ENCODE measurements at places on chromosomes 4 and X. TPM values are rescaled to one million over a fixed set of nuclear protein-coding genes. Genes with fewer than 3 reads are reported as not detected.
A peak's percentile ranks its signal among the peaks of the same experiment; 100 is the strongest.

- ATAC-seq = no peak
These were observed 781 bp upstream of the SPON2 start for GRCh38 chr4:1172971-1173757.

DNA sequence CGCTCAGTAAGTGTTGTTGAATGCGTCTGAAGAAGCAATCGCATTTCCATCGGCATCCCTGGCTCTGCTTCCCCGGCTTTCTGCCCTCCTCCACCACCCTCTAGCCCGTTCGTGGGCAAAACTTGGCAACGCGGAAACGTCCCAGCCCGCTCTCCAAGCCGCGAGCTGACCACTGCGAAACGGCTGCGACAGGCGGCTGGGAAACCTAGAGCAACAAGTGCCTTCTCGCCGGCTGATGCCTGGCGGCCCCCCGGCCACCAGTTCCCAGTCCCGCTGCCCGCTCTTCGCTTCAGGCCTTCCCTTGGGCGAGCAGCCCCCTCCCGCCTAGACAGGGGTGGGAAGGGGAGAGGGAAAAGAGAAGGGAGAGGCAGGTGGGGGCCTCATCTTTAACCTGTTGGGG, 837 bp downstream of the CITED1 start:
- no peak for ATAC-seq

DNA sequence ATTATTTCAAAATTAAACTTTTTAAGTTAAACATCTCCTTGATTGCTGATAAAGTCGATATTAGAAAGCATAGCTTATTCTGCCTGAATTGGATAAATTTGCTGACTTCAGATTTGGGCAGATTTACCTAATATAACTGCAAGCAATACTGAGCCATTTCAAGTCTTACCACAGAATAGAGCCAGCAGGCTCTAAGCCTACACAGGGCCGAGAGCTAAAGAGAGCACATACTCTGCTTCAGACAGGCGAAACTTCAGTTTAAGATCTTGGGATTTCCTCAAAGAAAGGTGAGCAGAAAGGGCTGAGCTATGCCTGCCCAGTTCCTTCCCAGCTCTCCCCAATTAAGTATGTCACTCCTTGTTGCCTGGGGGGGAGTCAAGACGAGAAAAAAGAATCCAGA, 240.6 kb upstream of the NOCT start:
- ATAC-seq = no peak

DNA sequence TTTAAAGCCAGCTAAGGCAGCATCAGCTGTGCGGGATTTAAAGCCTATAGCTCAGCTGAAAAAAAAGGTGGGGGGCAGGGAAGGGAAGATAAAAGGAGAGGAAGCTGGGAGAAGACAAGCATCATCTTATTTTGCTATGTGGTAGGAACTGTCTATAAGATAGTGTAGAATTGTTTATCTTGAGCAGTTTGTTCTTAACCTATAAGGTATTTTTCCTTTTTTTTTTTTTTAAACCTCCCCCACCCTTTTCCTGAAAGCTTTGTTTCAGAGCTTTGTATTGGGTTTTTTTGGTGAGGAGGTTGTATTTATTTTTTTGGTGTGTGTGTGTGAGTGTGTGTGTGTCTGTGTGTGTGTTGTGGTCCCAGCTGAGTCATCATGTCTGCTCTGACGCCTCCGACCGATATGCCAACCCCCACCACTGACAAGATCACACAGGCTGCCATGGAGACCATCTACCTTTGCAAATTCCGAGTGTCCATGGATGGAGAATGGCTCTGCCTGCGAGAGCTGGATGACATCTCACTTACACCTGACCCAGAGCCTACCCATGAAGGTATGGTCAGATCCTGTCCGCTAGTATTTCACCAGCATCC, 531 bp downstream of the RUFY3 start:
- no peak for ATAC-seq

GRCh38 chr4:124863040-124863545, 150.6 kb upstream of the ANKRD50 start:
- peak; percentile 41 for ATAC-seq

GRCh38 chr4:139042981-139043460, 27.4 kb downstream of the NOCT start:
- peak; percentile 41 for ATAC-seq

The RAPGEF2 gene
- 8.4 TPM for total RNA-seq

The MAP7D3 gene
- total RNA-seq = 4.8 TPM

The TENT5D gene
- total RNA-seq = not detected

The XPNPEP2 gene
- 0.36 TPM for total RNA-seq
